ENCODE measurements at places on chromosomes 3 and 15.

- DNase-seq, result peak; percentile 33
These were observed 36.1 kb upstream of the PLSCR5 start for GRCh38 chr3:146640955-146641867.

- no peak for DNase-seq
These were observed 159.4 kb upstream of the NSMCE3 start for GRCh38 chr15:29428925-29429573.

DNA sequence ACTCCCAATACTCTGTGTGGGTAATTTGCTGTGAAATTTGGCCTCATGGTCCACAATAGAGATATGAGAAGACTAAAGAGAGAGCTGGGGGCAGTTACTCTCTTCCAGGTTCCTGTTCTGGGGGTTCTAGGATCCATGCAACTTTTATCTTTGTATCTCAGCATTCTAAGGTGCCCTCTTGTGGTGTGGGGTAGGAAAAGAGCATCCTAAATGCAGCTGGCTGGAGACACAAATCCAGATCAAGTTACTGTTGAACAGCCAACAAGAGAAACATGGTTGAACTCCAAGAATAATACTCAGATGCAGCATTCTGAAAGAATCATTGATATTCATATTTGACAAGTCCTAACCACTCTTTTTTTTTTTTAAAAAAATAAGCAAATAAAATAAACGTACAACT, 238.2 kb downstream of the GREM1 start:
- DNase-seq, result no peak

- no peak for DNase-seq
These were observed 18.9 kb downstream of the MAP2K1 start for GRCh38 chr15:66405615-66406014.

DNA sequence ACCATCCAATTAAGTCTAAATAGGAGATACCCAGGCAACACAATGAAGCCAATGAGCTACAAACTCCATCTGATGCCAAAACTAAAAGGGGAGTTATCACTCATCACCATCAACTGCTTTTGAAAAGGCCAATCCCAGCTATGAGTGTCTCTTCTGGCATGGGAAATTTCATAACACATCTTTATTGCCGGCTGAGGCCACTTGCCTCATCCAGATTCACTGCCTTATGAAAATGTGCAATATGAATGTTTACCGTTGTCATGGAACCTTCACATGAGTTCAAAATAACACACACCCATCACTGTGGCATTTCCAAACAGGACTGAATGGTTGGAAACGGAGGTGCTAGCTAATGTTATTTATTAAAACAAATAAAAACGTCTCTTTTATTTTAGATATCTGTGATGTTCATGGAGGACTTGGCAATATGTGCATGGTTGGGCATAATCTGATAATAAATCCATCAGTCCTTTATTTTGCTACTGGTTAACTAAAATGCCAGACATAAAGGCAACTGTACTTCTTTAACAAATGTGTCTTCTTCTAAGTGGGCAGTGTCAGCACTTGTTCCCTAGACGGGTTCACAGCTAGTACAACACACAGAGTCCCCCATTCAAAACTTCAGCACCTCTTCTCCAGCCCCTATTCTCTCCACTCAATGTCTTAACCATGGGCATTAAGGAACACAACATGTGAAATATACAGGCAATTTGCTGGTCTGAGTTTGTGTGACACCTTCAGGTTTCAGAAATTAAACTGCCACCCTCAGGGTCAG, 143.9 kb downstream of the MAGI1 start:
- no peak for DNase-seq

DNA sequence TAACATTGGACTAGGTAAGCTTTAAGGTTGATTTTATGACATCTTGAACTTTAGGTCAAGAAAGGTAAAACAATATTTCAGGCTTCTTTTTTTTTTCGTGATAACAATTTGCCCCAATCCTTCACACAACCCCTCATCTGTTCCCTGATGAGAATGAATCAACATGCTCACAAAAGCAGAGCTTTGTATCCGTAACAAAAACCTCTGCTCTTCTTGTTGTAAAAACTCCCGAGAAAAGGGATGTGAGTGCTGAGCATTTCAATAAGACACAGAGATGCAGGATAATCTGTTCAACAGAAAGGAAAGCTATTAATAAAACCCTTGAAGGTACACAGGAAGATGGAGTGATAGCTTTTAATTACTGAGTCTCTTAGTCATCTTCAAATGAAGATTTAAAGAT, 94.3 kb downstream of the RAD18 start:
- no peak for DNase-seq

GRCh38 chr3:184727357-184728009, 15.6 kb upstream of the MAGEF1 start:
- DNase-seq, result peak; percentile 60

- DNase-seq, result no peak
These were observed 20.2 kb upstream of the SKIC8 start for GRCh38 chr15:78319588-78319987.

- DNase-seq, result no peak
These were observed 35.3 kb downstream of the CLASP2 start for GRCh38 chr3:33682770-33683169.

DNA sequence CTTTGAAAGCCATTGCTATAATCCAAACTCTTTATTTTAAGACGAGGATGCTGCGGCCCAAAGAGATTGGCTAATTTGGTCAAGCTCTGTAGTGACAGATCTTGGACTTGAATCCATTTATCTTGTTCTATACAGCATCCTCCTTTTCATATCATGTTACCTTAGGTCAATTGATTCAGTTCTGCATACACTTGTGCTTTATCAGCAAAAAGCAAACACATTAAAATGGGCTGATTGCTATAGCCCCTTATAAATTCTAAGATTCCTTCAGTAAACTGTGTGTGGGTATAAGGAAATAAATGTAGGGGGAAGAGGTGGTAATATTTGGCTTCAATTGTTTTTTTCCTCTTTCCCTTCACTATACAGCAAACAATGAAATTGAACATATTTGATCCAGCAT, 40.1 kb upstream of the NECTIN3 start:
- DNase-seq, result no peak

- no peak for DNase-seq
These were observed 92.6 kb upstream of the VGLL4 start for GRCh38 chr3:11736136-11736833.

- DNase-seq, result no peak
These were observed 157.9 kb upstream of the NUDT16 start for GRCh38 chr3:131223373-131224289.

- no peak for DNase-seq
These were observed 236.5 kb downstream of the RSL24D1 start for GRCh38 chr15:54960266-54960665.

DNA sequence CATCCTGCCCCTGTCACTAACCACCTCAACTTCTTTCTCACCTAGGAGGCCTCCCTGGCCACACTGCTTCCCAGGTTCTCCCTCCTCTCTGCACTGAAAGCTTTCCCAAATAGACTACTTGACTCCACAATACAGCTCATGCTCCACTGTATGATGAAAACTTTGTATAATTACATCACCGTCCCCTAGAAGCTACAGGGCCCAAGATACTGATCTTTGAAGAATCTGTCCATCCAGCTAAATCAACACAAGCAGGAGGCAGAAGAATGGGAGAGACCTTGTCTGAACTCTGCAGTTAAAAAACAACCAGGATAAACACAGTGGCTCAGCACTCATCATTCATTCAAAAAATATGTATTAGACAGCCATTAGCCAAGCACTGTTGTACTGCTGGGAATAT, 26.4 kb upstream of the RPS17 start:
- no peak for DNase-seq

DNA sequence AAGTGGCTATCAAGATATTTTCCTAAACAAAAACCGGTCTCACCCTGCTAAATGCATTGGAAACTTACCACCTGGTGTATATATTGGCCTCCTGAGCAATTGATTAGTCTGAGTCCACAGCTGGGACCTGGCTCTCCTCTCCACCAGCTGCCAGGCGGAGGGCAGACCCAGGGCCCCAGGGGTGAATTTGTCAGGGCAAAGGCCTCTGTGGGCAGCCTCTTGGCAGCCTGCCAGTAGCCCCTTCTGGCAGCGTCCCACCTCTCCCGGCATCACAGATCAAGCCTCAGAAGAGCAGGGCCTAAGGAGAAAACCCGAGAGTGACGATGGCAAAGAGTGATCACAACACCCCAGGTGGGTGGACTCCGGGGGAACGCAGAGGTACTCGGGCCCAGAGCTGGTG, 43.0 kb upstream of the IDH2 start:
- no peak for DNase-seq

- DNase-seq, result no peak
These were observed 13.1 kb downstream of the GABRR3 start for GRCh38 chr3:98021830-98022560.

DNA sequence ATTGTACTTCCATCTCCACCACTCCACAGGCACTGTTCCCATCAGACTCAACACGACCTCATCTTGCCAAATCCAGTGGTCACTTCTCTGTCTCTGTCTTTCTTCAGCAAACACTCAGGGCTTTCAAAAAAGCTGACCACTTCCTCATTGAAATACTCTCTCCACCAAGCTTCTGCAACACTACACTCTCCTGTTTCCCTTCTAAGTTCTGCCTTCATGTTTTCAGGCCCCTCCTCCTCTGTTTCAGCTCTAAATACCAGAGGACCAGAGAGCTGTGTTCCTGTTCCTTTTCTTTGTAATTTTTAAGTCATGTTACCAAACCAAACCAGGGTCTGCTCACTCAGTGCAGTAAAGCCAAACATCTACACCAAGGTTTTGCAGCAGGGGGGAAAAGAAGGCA, 33.8 kb upstream of the ACP3 start:
- no peak for DNase-seq

DNA sequence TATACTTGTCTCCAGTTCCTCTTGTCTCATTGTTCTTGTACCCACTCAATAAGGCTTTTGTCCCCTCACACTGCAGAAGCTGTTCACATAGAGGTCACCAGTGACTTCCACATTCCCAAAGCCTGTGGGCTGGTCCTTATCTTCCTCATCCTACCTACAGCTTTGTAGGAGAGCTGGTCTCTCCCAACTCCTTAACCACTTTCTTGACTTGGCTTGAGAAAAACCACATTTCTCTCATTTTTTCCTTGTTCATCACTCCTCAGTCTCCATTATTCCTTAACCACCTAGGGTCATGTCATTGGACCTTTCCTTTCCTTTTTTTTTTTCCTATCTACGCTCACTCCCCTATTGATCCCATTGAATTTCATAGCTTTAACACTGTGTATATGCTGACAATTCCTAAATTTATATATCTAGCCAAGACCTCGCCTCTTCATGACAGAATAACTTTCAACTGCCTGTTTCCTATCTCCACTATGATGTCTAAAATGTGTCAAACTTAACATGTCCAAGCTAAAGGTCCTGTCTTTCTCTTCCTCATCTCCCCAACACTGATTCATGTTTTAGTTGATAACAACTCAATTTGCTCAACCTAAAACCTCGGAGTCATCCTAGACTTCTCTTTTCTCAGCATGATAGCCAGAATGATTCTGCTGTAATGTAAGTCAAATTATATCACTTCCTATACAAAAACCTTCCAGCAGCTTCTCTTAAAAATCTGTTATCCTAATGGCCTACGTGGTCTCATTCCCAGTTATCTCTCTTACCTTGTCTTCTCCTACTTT, 49.5 kb downstream of the CEP63 start:
- no peak for DNase-seq

DNA sequence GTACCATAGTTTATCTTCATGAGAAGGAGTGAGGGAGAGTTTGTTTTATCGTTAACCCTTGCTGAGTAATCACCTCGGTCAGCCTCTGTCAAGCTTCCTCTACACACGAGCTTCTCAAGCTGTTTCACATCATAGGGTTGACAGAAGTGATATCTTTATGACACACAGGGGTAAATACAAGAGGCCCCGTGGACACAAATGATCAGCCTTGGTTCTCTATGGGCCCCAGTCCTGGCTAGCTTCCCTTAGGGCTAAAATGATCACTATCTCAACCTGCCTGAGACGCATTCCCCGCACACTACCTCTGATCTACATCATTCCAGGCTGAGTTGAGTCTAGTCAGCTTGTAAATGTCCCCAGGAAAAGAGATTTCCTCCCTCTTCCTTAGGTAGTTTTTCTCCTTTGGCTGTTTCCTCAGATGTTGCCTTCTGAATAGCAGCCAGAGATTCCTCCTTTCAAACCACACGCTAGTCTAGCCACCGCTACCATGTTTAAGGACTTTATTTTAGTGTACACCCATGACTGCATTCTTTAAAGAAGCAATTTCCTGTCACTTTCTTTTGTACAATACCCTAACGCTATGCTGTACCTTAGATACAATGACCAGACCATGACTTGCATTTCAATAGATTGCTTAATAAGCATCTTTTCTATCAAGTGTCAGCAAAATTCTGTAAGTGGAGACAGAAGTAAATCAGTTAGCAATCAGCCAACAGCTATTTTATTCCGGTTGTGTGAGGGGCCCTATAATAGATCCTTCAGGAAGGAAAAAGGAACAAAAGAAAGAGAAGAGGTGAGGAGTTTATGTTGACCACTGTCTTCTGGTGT, 35.1 kb upstream of the PPARG start:
- no peak for DNase-seq

DNA sequence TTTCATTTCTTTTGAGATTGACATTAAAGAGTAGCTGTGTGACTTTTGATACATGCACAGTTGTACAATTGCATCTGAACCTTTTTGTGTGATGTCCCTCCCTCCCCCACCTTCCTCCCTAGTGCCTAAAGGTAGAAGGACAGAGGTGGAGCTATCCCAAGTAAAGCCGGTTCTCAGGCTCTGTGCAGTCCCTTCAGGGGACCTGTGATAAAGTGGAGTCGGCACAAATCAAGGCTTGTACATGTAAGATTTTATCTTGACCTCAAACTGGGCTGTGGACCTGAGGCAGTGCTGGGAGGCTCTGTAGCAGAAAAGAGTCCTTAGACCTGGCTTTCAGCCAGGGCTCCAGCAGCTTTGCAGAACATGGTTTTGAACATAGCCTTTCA, 55.5 kb upstream of the CMTM7 start:
- DNase-seq, result no peak

- peak; percentile 40 for DNase-seq
These were observed 42.7 kb upstream of the ATP2B2 start for GRCh38 chr3:10547841-10548783.

DNA sequence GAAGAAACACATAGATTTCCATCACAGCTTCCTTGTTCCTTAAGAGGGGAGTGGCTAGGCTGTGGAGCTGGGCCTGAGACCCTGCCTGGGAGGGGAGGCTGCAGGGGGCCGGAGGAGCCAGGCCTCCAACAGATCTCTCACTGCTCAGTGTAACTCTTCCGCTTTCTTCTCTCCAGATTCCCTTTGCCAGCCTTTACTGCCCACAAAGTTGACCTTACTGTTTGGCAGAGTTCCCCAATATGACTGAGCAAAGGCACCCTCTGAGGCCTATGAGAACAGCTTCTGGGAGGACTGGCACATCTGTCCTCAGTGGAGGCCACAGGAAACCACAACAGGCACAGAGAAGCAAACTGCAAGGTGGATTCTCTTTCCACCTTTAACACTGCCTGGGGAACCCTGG, 38.1 kb downstream of the SLCO2A1 start:
- no peak for DNase-seq

All from activated CD8-positive, alpha-beta T cell treated with anti-CD3 and anti-CD28 coated beads, Interleukin-2, amount 10 ng/mL, durations not matched to agents 7 days and 5 days (primary cell).